H9 (cell line): ENCODE measurements at places on chromosomes 7 and 10. TPM values are rescaled to one million over a fixed set of nuclear protein-coding genes. Genes with fewer than 3 reads are reported as not detected.

- DNase-seq: peak; percentile 65
- H3K36me3 ChIP-seq: no peaks in the 10 kb centered on the region
- H3K4me3 ChIP-seq: peak within 1 kb of the TSS; percentile 91
- H3K27me3 ChIP-seq: peaks cover 20% of the 10 kb centered on the region; the same call in 1 of the 2 replicates
- H3K27ac ChIP-seq: no peak within 1 kb of the TSS
- no peaks in the 10 kb centered on the region for H3K4me1 ChIP-seq
Measured at GRCh38 chr7:139777948-139778841, at the start of gene HIPK2. TSS of gene HIPK2 (minus strand) at chr7:139777998. CDS start at chr7:139777623, 375 bp downstream.

ITPRID1 gene
- total RNA-seq: 1.1 and 1.2 TPM in 2 replicates

DNA sequence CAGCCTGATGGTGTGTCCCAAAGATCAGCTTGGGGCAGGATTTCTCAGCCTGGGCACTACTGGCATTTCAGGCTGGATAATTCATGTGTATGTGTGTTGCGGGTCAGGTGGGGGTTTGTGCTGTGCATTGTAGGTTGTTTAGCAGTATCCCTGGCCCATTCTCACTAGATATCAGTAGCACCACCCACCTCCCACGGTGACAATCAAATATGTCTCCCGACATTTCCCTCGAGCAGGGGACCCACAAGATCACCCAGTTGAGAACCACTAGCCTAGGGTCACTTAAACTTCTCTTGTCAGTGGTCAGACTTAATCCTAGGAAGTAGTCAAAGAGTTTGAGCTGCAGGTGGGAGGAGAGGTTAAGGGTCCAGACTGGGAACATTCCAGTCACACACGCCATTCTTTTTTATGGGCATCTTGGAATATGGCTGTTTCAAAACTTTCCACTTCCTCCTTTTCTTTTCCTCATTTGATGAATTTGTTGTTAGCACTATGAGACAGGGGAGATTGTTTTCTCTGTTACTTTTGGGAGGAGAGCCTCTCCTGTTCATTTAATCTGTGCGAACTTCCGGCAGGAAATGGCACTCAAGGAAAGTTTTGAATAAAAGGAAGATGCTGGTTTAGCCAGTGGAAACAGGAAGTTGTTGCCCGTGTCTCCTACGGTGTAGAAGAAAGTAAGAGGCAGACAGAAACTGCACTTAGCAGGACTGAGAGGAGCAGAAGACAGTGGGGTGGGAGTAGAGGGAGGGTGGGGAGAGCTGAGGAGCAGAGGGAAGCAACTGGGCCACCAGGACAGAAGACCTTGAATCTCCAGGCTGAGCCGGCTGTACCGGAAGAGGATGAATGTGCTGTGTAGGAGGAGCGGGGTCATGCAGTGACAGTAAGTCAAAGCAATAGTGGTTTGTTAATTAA is 17.6 kb upstream of the EXOC6 start:
- H3K4me1 ChIP-seq: no peaks in the 10 kb centered on the region; the same call in 1 of the 2 replicates
- H3K36me3 ChIP-seq: no peaks in the 10 kb centered on the region
- DNase-seq: no peak
- no peak overlapping the region; the same call in 2 of the 3 replicates for H3K4me3 ChIP-seq

PPP1R17 gene
- total RNA-seq: 1.2 and 1.7 TPM in 2 replicates

GRCh38 chr10:129099992-129100391 is 367.0 kb upstream of the MGMT start:
- no peaks in the 10 kb centered on the region for H3K4me1 ChIP-seq
- H3K36me3 ChIP-seq: no peaks in the 10 kb centered on the region
- H3K27ac ChIP-seq: no peak overlapping the region
- no peaks in the 10 kb centered on the region for H3K27me3 ChIP-seq

- no peaks in the 10 kb centered on the region for H3K36me3 ChIP-seq
- no peaks in the 10 kb centered on the region for H3K4me1 ChIP-seq
- H3K4me3 ChIP-seq: no peak overlapping the region
- H3K27me3 ChIP-seq: no peaks in the 10 kb centered on the region
Measured at GRCh38 chr7:44258423-44258760, 57.6 kb downstream of the YKT6 start.

- H3K4me3 ChIP-seq: no peak overlapping the region
- H3K27ac ChIP-seq: no peak overlapping the region
- H3K36me3 ChIP-seq: no peaks in the 10 kb centered on the region
- DNase-seq: no peak
- H3K4me1 ChIP-seq: no peaks in the 10 kb centered on the region
Measured at GRCh38 chr10:43264344-43264964, 2.4 kb downstream of the RASGEF1A start.

DNA sequence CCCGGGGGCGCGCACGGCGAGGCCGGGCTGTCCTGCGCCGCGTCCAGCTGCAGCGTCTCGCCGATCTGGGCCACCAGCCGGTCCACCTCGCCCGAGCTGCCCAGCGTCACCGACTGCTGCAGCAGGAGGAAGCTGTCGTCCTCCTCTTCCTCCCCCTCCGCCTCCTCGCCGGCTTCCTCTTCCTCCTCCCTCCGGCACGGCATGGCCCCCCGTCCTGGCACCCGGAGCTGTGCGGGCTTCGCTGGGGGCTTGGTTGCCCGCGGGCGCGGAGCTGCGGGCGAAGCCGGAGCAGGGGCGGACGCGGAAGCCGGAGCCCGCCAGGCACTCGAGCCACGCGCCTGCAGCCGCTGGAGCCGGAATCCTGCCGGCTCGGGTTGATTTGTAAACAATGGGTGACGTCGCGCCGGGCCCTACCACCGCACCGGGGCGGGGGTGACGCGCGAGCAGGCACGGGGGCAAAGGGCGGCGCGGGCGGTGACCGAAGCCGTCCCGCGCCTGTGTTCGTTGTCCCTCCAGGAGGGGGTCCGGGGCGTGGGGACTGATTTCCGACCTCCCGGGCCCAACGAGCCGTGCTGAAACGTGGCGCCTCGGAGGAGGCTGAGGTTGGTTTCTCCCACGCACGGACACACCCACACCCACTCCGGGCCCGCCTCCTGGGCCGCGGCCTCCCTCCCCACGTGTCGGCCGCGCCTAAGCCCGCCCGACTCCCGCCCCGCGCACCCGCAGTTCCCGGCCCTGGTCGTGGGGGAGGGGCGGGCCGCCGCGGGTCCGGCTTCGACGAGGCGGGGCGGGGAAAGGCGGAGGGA is at the start of gene FRAT2:
Gene FRAT2, minus strand, starts transcription at position 360 of the 806 bp plus-strand sequence. Its CDS starts 157 bp downstream, at position 203.
- H3K4me3 ChIP-seq: peak within 1 kb of the TSS; percentile 96
- peak; percentile 92 for DNase-seq
- H3K27me3 ChIP-seq: no peaks in the 10 kb centered on the region
- peaks cover 37% of the 10 kb centered on the region for H3K36me3 ChIP-seq

- no peak overlapping the region for H3K4me3 ChIP-seq
- H3K4me1 ChIP-seq: no peaks in the 10 kb centered on the region; the same call in 1 of the 2 replicates
- no peaks in the 10 kb centered on the region for H3K27me3 ChIP-seq
- no peaks in the 10 kb centered on the region for H3K36me3 ChIP-seq
Measured at GRCh38 chr10:12500381-12501303, 151.3 kb downstream of the CAMK1D start.

C10orf53 gene
- not detected in 2 replicates for total RNA-seq

- peak overlapping the region; percentile 80 for H3K4me3 ChIP-seq
- no peaks in the 10 kb centered on the region for H3K36me3 ChIP-seq
- H3K27me3 ChIP-seq: peaks cover 40% of the 10 kb centered on the region
- peak; percentile 79 for DNase-seq
Measured at GRCh38 chr7:155533827-155534690, 12.3 kb downstream of the CNPY1 start.

DNA sequence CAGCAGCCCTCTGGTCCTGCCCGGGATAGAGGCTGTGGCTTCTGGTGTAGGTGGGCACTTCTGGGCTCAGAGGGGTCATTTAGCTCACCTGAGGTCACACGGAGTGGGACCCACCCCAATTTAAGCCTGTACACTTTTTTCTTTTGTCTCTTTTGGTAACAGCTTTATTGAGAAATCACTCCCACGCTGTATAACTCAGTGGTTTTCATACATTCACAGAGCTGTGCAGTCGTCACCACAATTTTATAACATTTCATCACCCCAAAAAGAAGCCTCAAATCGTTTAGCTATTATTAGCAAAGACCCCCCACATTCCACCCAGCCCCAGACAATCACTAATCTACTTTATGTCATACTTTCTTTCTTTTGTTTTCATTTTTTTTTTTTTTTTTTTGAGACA is 62.3 kb downstream of the LHPP start:
- H3K4me3 ChIP-seq: no peak overlapping the region
- H3K27me3 ChIP-seq: no peaks in the 10 kb centered on the region
- H3K4me1 ChIP-seq: no peaks in the 10 kb centered on the region
- H3K36me3 ChIP-seq: peaks cover 6% of the 10 kb centered on the region; the same call in 2 of the 3 replicates
- no peak for DNase-seq

CYP2W1 gene
- total RNA-seq: not detected in 2 replicates

DNA sequence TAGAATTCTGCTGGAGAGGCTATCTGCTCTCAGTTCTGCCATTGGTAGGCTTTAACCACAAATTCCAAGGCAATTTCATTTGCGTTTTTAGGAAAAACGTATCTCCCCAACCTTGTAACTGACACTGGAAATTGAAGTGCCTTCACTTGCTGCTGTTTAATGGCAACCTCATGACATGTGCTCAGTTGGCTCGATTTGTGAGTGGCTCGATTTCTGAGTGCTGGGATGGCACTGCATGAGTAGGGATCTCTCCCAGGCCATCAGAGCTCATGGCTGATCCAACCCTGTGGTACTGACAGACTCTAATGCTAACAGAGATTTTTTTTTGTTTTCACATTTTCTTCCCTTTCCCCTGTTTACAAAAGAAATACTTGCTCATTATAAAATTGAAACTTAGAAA is 56.0 kb downstream of the SUFU start:
- no peaks in the 10 kb centered on the region for H3K4me1 ChIP-seq
- no peak for DNase-seq
- no peak overlapping the region for H3K4me3 ChIP-seq
- no peaks in the 10 kb centered on the region for H3K36me3 ChIP-seq
- no peak overlapping the region for H3K27ac ChIP-seq

DNA sequence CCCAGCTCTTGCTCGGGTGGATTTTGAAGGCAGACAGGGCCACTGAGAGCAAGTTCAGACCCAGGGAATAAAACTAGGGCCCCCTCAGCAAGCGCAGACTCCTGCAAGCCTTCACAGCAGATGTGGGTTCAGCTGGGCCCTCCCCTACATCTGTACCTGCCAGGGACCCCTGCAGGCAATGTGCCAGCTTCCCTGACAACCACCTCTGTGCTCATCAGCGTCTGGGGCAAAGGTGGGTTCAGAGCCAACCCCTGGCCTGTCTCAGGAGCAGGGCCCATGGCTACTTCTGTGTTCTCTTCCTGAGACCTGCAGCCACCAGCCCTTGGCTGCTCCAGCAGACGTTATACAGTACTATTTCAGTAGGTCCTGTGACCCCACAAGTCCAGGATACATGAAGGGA is 189.5 kb downstream of the DIP2C start:
- peaks cover 13% of the 10 kb centered on the region; the same call in 1 of the 2 replicates for H3K27me3 ChIP-seq
- DNase-seq: no peak
- no peaks in the 10 kb centered on the region for H3K4me1 ChIP-seq
- no peaks in the 10 kb centered on the region for H3K36me3 ChIP-seq
- H3K27ac ChIP-seq: no peak overlapping the region

DNA sequence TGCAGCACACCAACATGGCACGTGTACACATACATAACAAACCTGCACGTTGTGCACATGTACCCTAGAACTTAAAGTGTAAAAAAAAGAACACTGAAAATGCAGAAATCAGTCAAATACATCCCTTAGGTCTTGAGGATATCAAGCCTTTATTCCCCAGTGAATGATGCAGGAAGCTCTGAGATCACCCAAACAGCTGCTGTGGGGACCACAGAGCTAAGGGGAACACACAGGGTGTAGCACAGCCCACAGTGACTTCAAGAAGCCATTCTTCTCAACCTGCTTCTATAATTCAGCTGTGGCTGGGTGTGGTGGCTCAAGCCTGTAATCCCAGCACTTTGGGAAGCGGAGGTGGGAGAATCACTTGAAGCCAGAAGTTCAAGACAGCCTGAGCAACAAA is 314.9 kb downstream of the CALN1 start:
- no peaks in the 10 kb centered on the region for H3K4me1 ChIP-seq
- H3K27ac ChIP-seq: no peak overlapping the region
- no peak for DNase-seq
- H3K36me3 ChIP-seq: no peaks in the 10 kb centered on the region

CHAT gene
- not detected in 2 replicates for total RNA-seq
